ENCODE measurements at places on chromosomes 4 and X.

DNA sequence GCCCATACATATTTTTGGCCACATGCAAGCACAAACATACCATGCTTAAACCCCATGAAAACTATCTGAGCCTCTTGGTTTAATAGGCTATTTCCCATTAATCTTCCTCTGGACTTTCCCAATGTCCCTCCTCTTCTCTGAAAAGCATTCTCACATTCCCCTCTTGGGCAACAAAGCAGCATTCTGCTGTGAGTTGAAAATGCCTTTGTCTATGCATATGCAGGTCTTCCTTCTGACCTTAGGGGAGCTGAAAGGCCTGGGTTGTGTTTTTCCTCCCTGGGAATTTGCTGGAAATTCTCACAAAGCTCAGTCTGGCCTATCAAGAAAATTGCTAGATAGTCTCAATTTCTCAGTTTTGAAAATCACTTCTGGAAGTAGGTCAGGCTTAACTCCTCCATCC, 4.2 kb downstream of the VSIG4 start:
- DNase-seq: no peak

GRCh38 chrX:21831496-21831895, 7.9 kb upstream of the MBTPS2 start:
- peak; percentile 1 for DNase-seq

- no peak for DNase-seq
These were observed 3.3 kb upstream of the ZNF518B start for GRCh38 chr4:10460313-10461047.

DNA sequence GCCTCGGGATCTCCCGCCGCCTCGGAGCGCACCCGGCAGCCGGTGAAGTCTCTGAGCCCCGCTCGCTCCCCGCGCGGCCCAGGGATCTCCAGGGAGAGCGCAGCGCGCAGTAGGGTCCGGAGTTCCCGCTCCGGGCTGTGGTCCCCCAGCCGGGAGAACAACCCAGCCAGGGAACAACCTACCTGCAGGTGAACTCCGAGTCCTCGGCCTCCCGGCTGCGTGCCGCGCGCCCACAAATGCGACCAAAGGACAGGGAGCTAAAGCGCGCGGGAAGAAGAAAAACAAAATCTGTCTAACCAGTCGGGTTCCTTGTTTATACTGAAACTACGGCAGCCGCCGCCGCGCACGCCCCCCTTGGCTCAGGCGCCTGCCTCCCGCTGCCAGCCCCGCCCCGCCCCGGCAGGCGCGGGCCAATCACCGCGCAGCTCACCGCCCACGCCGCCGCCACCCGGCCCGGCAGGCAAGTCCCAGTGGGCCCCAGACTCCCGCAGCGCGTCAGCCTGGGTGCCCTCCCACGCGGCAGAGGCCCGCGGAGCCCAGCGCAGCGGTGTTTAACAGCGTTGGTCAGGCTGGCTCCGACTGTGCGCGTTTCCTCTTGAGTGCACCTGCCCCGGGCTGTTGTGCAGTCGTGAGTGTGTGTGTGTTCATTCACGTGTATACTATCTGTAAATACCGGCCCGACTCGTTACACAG, at the start of gene RASGEF1B:
TSS of gene RASGEF1B (minus strand) at position 320 of the 693 bp plus-strand sequence. CDS start 12,399 bp downstream, outside the sequence.
- DNase-seq: peak; percentile 48

DNA sequence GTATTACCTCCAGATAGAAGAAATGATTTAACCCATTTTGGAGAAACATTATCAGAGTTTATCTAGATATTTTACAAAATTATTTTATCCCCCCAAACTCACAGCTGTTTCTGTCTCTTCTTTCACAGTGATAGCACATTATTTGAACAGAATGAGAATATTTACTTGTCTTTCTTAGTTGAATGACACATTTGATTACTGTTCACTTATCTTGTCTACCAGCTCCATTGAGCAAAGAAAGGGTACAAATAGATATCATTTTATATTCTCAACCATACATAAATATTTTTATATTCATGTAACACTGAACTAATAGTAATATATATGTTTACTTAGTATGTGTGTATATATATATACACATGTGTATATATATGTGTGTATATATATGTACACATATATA, 364.2 kb downstream of the GALNTL6 start:
- no peak for DNase-seq

DNA sequence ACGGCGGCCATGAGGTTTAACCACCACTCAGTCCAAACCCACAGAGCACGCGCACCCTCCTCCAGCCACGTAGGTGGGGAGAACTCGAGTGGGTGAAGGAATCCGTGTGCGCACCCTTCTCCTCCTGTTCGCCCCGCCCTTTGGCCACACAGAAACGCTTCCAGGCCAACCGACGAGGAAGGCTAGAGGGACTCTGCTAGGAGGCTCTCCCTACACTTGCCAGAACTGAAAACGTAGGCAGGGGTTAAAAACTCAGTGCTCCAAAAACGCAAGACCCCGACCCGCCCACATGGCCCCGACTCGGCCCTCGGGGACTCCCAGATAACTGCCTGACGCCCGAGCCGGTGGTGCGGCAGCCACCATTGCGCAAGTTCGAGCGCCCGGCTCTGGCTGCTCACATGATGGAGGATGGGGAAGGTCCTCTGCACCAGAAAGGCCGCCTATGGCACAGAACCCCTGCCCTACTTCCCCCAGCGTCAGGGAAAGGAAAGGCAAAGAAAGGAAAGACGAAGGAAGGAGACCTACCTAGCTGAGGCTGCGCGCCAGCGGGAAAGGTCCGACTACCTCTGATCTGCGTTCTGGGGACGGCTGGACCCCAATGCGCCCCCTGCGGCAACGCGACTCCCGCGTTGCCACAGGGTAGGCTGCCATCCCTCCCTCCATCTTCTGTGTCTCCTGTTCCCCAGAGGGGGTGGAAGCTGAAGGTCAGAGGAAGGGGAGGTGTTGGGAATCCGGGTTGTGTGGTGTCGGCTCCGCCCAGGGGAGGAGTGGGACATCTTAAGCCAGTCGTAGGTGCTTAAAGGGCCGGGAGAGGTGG, 201.9 kb upstream of the AGTR2 start:
- DNase-seq: no peak

DNA sequence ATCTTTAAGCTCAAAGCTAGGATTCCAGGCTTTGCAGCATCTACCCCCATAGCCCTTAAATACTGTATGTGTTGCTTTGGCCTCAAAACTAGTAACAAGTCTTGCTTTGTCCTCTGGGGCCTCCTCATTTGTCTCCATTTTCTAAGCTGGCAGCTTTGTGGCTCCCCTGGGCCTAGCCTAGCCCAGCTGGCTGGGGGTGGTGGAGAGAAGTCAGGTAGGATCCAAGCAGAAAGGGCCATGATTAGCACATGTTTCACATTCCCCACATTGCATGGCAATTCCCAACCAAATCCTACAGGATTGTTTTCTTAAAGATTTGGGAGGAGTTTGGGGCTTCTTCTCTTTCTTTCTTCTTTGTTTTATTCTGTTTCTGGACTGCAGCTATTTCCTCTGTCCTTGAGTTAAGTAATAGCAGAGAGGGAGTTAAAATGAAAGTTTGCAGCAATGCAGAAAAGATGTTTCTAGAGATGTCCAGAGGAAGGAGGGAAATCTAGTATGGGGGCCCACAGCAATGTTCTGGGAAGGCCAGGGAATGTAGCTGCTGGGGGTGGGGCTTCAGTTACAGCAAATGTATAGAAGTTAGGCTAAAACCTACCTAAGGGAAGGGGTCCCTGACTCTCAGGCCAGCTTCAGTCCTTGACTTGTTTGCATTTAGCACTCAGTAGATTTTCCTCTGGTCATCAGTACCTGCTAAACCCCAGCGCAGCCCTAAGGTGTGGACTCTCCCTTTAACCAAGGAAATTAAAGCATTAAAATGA, 92.1 kb downstream of the SHROOM4 start:
- DNase-seq: no peak

DNA sequence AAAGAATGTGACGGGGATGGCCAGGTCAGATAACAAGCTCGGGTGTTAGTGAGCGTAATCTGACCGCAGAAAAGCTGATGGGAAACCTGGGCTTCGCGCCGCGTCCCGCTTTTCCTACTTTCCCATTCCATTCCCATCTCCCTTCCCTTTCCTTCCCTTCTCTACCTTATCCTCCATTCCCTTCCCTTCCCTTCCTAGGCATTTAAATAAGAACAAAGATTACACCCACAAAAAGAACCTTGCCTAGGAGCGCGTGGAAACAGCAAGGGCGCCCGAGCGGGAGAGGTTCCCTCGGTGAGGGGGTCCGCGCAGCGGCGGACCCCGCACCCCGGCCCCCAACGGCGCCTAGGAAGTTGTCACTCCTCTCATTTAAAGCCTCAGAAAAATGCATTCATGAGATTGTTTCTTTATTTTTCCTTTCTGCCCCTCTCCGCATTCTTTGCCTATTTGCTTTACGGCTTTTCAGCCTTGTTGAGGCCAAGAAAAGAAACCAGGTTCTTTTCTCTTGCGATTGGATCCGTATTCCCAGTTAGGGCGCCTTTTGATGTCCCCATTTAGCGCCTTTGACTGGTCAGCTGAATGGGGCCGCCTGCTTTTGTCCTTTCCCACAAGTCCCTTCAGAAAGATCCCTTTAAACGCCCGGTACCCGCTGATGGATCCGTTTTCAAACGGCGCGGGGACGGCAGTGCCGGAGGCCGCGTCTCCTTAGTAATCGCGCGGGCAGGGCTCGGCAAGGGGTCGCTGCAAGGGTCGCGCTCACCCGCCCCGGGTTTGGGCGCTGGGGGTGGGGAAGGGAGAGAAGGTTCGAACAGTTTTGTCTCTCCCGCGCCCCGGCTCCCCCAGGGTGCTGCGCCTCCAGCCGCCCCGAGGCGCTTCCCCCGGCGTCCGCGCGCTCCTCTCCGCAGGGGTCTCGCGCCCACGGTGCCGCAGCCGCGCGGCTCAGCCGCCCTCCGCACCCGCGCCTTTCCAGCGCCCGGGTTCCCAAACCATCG, 54.1 kb upstream of the TMEM33 start:
- DNase-seq: no peak
